ENCODE measurements at places on chromosomes 3 and 15.

GRCh38 chr15:97084650-97085049 is 754.1 kb downstream of the NR2F2 start:
- no peak for DNase-seq

- no peak for DNase-seq
Measured at GRCh38 chr3:171514466-171514865, 54.3 kb upstream of the TNIK start.

GRCh38 chr15:34366271-34367065 is 528 bp downstream of the LPCAT4 start:
- DNase-seq, result peak; percentile 54

DNA sequence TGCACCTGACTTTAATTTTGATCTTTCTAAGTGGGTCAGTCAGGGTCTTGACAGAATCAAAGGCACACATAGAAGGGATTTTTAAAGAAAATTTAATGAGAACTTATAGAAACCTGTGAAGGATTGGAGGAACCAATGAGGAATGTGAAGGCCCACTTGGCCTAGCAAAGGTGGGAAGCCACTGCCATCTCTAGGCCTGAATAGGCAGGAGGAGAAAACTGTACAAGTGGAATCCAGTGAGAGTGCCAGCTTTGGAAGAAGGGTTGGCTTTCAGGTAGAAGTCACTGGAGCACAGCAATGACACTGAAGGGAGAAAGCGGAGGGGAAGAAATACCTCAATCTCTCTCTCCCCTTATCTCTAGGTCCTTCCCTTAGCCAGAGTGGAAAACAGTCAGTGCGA is 380.7 kb upstream of the KCNMB2 start:
- DNase-seq, result no peak
